Panc1 (cell line): ENCODE measurements at places on chromosomes 6 and 20.

DNA sequence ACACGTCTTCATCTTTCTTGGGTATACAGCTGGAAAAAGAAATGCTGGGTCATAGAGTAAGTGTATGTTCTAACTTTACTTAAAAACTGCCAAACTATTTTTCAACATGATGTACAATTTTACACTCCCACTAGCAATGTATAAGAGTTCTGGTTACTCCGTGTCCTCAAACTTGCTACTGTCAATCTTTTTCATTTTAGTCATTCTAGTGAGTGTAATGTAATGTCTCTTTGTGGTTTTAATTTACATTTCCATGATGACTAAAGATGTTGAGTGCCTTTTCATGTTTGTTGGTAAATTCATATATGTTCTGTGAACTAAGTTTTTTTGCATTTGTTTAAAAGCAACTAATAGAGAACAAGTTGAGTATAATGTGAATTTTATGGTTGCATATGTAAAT lies 43.9 kb downstream of the ATG5 start:
- no peak for DNase-seq

GRCh38 chr6:96197241-96197640 lies 181.5 kb downstream of the FUT9 start:
- DNase-seq = no peak

- no peak for DNase-seq
Measured at GRCh38 chr6:119179842-119180241, 101.4 kb upstream of the FAM184A start.

DNA sequence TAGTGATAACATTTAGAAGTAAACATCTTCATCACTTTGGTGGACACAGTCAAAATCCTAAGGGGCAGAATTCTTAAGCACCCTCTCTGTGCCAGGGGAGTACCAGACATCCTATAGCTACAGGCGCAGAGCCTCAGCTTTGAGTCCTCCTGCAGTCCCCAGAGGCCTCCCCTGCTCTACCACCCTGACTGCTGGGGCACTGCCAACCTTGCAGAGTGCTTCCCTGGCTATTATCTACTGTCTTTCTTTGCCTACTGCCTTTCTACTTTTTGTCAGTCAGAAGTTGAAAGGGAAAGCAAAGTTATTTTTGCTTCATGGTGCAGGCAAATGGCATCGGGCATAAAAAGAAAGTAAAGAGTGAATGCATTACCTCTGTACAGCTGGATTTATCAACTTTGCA lies 80.1 kb downstream of the AIG1 start:
- no peak for DNase-seq

DNA sequence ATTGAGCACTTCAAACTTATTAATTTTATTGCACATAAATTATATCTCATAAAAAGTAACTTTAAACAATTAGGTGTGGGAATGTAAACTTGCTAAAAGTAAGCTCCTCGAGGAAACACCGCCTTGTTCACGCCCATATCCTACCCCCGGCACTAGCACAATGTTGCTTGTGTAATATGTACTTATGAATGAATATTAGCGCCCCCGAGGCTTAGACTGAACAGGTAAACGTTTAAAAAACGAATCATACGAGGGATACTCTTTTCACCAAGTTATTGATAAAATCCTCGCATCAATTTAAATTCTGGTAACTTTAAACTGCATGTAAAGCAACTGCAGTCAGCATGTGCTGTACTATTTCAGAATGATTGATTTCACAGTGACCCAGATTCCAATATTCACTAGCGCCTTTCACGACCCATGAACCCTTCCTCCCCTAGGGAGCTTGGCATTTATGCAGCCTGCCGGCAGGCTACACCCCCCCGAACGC lies 637 bp downstream of the TFB1M start:
- no peak for DNase-seq

GRCh38 chr6:75281653-75282052 lies 2.9 kb downstream of the TMEM30A start:
- DNase-seq = no peak

GRCh38 chr20:45823949-45824835 lies 2.9 kb downstream of the TNNC2 start:
- no peak for DNase-seq
